Suppressor macrophage (primary cell): ENCODE measurements at places on chromosomes 13 and 19.

- DNase-seq: no peak
Measured at GRCh38 chr13:43119206-43119605, 95.8 kb downstream of the DNAJC15 start.

DNA sequence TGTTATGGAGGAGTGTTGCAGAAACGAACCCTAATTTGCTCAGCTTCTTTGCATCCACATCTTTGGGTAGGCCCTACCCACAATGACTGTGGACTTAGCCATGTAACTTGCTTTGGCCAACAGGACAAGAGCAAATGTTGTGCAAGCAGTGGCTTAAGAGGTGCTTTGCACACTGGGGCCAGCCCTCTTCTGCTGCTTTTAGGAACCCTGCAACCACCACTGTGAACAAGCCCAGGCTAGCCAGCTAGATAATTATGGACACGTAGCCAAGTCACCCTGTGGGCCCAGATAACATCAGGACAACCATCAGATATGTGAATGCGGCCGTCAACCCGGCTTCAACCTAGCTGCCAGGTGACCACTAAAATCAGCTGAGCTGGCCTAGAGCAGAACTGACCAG is 17.1 kb downstream of the C19orf47 start:
- no peak for DNase-seq

DNA sequence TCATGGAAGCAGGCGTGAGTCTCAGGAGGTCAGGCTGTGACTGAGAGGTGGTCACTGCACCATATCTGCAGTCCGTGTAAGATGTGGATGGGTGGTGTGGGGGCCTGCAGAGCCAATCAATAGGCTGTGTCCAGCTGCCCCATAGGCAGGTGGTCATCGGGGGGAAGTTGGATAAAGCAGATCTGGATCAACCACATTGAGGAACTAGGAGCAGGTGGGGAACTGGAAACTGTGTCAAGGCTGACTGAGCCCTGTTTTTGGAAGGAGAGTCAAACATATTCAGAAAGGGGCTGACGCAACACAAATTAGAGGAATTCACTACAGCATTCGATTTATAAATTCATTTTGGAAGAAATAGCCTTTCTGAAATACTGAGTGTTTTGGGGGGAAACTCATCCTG is 15.0 kb downstream of the CLEC4M start:
- peak; percentile 68 for DNase-seq

DNA sequence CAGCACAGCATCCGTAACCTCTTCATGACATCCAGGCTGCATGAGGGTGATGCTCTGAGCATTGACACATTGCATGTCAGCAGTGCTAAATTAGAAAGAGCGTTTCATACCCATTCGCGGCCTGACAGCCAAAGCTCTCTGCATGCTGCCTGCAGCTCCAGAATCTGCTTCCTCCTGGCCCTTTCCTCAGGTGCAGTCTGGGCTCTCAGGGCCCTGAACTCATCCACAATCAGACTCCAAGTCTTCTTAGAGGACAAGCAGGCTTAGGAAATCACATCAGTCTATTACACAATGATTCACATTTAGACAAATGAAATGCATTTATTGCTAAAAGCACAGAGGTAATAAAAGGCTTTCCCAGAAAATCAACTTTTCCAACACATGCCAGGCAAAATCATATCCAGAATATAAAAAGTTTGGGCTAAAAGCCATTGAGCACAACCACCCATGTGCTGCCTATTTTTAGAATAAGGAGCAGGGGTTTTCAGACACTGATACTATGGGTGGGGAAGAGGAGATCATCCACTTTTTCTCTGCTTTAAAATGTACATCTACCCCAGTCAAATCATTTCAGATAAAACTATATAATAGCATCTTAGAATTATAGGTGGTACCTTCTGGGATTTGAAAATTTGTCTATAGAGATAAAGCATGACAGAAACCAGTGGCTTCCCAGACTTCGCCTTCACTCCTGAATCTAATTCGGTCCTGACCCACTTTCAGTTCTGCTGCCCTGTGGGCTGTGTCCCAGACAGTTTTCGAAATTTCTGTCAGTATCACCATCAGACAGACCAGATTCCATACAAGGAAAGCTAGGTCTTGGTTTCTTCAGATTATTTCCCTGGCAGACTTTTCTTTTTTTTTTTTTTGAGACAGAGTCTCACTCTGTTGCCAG is 109.3 kb downstream of the COL4A2 start:
- no peak for DNase-seq

DNA sequence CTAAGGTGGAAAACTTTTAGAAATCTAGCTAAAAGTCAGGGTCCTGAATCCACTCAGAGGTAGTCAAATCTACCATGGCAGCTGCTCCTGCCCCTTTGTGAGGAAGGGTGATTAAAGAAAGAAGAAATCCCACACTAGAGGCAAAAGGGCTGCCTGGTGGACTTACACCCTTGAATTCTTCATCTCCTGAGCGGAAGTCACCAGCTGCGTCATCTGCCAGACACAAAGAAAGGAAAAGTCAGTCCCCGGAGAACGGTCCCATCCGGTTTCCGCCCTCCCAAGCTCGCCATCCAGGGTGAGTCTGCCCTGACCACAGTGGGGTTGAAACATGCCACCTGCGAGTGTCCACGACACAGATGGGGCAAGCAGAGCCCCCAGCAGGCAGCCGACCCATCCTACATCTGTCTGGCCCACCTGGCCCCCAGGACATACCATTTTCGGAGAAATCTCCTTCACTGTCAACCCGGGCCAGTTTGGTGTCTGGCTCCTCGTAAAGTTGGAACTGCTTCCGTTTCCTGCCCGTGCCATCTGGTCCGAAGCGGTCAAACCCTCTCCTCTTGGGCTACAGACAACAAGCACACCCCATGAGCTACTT is 7.7 kb downstream of the AKAP8 start:
- DNase-seq: no peak

DNA sequence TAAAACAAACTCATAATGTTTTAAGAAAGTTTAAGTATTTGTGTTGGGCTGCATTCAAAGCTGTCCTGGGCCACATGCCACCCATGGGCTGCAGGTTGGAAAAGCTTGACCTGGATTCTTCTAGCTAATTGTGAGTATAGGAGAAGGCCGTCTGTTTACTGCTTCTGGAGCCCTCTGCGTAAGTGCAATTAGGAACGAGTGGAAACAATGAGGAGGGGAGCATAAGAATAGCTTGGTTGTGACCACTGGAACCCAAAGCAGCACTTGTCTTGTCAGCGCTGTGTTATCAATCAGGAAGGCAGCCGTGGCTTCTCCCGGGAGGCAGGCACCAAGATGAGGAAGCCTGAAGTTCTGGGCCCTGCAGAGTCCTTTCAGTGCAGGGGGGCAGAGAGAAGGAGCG is 110.4 kb upstream of the MBNL2 start:
- DNase-seq: no peak

DNA sequence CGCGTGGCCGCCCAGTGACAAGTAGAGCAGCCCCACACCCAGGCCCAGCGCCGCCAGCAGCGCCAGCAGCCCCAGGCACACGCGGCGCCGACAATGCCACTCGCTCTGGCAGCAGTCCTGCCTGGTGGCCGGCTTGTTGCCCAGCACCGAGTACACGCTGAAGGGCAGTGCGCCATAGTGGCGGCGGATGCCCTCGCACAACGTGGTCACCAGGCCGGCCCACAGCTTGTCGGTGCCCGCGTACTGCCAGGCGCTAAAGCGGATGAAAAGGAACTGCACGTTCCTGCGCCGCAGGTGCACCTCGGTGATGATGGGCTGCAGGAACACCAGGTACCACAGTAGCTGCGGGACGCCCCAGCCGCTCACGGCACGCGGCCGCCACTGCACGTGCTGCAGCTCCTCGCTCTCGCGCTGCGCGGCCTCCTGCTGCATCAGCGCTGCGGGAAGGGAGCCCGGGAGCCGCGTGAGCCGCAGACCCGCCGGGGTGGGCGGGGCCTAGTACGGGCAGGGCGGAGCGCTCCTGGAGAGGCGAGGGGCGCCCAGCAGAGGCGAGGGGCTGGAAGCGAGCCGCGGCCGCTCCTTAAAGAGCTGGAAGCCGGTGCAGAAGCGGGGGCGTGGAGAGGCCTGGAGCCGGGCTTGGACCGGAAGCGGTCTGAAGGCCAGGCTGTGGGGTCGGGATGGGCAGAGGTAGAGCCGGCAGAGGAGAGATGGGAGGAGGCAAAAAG is 7.3 kb downstream of the NKPD1 start:
- no peak for DNase-seq

DNA sequence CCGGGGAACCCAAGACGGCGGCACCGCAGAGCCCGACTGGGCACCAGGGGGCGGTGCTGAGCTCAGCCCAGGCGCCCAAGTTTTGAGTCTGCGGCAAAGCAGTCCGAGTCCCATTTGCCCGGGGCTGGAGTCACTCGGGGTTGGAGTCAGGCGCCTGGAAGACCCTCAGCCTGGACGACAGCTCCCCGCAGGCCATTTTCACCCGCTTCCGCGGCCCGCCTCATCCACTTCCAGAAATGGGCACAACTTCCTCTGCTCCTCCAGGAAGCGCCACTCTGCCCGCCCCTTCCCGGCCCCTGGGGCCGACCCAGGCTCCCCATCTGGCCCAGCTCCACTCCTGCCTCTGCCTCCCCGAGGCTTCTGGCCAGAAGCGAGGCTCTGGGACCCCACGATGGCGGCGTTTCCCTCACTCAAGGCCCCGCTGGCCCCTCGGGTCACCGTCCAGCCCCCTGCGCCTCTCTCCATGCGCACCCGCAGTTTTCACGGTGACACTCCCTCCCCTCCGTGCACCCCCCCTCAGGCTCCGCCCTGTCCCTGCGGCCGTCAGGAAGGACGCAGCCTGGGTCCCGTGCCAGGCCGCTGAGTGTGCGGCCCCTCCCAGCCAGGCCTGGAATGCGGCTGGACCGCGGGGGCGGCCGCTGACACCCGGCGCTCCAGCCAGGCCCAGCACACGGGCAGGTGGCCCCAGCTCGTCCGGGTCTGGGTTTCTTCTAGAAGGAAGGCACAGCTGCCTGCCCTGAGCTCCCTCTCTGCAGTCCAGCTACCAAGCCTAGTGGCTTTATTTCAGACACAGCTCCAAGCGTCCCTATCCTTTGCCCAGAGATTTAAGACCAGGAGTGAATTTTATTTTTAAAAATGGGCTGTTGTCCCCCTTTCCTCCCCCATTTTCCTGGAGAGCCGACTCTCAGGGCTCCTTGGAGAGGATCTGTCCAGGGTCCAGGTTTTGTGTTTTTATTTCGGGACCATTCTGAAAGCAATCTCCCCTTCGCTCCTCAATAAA is 4.7 kb downstream of the SERTAD1 start:
- peak; percentile 93 for DNase-seq

DNA sequence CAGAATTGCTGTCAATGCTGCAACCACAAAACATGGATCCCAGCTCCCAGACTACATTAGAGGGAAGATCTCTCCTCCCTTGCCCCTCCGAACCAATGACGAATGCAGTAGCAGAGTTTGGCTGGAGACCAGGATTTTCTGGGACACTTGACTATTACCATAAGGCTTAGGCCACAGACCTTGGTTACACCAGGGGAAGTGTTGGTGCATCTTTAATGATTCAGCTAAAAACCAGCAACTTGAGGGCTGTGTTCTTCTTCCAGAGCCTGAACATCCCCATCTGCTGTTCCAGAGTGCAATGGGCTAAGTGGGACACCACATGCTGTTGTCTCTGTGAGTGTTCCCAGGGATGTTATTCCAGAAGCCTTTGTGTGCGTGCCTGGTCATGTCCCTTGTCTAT is 528.2 kb downstream of the LMO7 start:
- DNase-seq: no peak

GRCh38 chr13:40315416-40316064 is 350.9 kb downstream of the FOXO1 start:
- DNase-seq: no peak

- no peak for DNase-seq
Measured at GRCh38 chr13:29935309-29935981, 85.0 kb upstream of the UBL3 start.

DNA sequence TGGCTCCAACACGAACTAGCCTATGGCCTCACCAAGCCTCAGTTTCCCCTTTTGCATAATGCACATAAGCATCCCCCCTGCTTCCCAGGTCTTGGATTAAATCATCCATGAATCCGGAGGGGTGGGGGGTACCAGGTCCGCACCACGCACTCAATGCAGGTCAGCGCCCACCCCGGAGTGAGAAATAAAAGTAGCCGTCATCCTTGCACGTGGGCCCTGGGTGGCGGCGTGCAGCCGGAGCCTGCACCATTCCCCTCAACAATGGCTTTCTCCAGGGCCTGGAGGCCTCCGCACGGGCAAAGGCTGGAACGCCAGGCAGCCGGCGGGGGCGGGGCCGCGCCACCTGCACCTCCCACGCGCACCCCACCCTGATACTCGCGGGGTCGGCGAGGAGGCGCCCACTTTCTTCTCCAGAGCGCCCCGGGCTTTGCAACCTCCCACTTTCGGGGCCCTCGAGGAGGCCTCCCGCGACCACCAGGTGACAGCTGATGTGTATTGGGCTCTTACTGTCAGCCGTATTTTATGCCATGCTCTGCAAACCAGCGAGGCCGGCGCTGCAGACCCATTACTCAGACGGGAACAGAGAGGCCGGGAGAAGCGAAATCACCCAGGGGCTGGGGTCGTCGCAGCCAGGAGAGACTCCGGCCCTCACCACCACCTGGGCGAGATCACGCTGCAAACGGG is 767 bp upstream of the GADD45B start:
- DNase-seq: peak; percentile 69

- no peak for DNase-seq
Measured at GRCh38 chr19:28827382-28827781, 385.6 kb downstream of the UQCRFS1 start.

GRCh38 chr19:55251341-55252081 is 7.3 kb downstream of the PPP6R1 start:
- DNase-seq: no peak

DNA sequence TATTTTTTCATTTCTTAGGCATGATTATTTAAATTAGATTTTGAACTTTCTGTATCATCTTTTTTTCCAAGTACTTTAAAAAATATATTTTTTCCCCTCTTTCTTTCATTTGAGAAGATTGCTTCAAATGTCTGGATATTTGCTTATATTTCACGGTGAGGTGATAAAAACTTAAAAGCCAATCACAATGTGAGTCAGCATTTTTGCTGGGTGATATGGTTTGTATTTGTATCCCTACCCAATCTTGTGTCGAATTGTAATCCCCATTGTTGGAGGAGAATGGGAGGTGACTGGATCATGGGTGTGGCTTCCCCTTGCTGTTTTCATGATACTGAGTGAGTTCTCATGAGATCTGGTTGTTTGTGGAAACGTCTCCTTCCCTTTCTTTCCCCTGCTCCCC is 320.5 kb downstream of the OXGR1 start:
- no peak for DNase-seq

DNA sequence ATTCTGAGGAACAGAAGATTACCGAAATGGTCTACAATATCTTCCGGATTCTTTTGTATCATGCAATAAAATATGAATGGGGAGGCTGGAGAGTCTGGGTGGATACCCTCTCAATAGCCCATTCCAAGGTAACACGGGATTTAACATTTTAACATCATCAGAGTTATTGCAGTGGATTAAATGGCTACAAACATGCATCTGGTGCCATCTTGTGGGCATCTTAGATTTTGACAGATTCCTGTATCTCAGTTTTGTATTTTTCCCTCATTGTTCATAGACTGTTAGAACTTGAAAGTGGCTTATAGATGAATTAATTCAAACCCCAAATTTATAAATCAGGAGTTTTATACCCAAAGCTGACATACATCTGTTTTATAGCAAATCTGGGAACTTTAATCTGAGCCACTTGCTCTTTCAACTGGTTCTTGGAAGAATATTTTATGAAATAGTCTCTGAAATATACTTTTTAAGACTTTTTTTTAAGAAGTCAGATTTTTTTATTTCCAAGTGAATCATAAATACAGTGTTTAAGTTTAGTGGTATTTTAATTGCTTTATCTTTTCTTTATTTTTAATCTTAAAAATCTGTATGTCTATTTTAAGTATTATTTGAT is 215.2 kb downstream of the NBEA start:
- peak; percentile 70 for DNase-seq

GRCh38 chr19:16032509-16033135 is 43.7 kb upstream of the TPM4 start:
- DNase-seq: no peak
